ENCODE measurements at places on chromosomes 11 and 22.

DNA sequence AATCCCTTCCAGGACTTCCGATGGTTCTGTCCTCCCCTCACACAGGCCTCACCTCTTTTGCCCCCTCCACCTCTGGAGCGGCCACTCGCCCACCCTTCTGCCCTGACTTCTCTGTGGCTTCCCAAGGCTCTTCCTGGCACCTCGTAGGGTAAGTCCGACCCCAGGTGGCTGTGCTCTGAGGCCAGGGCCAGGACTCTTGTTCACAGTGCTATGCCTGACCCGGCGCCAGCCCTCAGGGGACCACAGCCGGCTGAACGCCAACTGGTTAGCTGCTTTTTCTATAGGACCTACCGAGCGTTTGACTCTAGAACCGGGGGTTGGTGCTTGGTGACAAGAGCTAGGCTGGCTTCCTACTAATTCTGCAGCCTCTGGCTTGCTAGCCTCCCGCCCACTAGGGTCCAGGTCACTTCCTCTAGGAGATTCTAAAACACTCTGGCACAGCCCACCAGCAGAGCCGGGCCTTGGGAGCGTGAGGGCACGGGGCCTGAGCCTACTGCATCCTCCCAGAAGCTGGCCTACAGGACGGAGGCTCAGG lies 28.4 kb upstream of the KCNQ1OT1 start:
- DNase-seq, result no peak

- DNase-seq, result no peak
These were observed 18.1 kb downstream of the SLC6A5 start for GRCh38 chr11:20617346-20618005.

GRCh38 chr11:119964136-119965025 lies 173.5 kb downstream of the TRIM29 start:
- no peak for DNase-seq

DNA sequence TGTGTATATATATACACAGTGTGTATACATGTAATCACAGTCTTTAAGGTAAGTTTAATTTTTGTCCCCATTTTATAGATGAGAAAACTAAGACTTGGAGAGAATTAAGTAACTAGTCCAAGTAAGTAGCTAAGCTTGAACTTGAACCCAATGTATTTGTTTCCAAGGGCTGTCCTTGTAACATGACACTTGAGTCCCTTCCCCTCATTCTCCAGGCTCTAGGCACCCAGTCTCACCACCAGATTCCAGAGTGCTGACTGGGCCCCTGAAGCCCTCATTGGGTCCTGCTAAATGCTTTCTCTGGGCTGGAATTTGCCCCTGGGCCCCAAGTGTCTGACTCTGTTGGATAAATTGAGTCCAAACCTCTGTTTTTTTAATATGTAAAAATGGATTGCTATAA lies 45.5 kb downstream of the ADM start:
- DNase-seq, result no peak

DNA sequence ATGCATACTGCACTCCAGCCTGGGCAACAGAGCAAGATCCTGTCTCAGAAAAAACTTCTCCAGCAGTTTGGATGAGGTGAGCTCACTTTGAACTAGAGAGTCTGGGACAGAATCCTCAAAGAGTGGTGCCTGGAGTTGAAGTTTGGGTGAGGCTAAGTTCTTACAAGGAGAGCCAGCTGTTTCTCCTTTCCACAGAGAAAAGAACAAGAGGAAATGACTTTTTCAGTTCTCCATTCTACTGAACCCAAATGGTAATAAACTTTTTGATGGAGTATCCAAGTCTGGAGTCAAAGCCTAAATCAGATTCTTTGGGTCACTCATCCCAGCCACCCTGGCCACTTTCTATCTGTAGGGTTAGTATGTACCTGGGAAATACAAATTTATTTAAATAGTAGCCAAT lies 102.7 kb downstream of the TRAF6 start:
- DNase-seq, result no peak

DNA sequence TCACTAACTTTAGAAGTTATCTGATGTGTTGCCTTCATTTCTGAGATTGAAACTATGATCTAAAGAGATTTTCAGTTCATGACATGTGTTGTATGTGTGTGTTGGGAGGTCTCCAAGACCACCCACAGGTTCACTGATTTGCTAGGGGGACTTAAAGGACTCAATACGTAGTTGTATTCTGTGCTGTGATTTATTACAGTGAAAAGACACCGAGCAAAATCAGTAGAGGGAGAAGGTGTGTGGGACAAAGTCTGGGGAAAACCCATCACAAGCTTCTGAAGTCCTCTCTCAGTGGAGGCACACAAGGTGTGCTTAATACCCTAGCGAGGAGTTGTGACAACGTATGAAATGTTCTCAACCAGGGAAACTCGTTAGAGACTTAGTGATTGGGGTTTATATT lies 35.6 kb downstream of the RNF169 start:
- no peak for DNase-seq

DNA sequence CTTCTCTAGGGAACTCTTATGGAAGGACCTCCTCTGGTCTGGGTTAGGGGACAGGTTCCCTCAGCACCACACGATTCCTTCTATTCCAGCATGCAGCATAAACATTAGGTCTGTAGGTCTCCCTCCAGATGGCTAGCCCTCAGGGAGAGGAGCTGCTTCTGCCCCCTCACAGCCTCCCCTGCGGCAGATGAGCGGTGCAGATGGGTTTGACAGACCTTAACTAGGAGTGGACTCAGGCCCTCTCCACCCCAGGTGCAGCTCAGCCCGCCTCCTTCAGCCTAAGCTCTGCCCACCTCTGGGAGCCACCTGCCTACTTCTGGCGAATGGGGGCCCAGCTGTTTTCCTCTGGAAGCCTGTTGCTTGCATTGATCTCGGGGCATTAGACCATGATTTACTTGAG lies 55.7 kb upstream of the EIF3D start:
- DNase-seq, result no peak

GRCh38 chr11:119100246-119100970 lies 1.2 kb downstream of the DPAGT1 start:
- DNase-seq, result no peak

DNA sequence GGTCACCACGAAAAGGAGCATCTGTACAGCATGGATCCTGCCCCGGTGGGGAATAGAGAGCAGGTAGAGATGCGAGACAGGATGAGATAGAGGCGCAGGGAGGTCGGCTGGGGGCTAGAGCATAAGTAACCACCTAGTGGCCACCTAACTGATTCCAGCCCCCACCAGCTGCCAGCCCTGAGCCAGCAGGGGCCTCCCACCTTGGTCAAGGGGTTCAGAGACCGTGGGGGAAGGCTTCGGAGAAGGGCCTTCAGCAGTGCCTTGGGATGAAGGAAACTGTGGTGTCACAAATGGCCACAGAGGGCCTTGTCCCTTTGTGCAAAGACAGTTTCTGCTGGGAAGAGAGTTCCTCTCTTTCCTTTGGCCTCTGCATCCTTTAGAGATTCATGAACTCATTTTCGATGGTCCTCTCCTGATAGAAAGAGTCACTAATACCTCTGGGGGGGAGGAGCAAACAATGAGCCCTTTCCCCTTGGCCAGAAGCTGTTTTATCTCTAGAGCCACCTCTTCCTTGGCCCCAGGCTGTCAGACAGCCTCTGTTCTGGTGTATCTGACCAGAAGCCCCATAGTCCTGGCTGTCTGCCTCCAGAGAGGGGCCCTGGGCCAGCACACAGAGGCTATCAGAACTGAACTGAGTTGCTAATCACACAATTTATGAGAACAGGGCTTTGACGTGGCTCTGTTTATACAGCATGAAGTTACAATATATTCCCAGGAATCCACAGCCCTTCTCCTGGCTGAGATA lies 146.0 kb downstream of the PARVA start:
- no peak for DNase-seq

- DNase-seq, result no peak
These were observed 3.2 kb downstream of the MPST start for GRCh38 chr22:37022483-37023337.

DNA sequence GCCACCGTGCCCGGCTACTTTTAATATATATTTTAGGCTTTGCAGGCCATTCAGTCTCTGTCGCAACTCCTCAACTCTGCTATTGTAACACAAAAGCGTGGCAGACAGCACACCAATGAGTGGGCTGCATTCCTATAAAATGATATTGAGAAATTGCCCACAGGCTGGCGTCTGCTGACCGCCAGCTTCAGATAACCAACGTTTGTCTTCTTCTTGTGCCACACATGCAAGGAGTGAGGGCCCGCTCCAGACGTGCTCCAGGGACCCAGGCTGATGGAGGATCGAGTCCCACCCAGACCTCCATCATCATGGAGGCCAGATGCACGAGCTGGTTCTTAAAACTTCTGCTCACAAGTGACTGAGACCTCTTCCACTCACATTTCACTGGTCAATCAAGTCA lies 35.4 kb upstream of the LINC01488 start:
- no peak for DNase-seq

DNA sequence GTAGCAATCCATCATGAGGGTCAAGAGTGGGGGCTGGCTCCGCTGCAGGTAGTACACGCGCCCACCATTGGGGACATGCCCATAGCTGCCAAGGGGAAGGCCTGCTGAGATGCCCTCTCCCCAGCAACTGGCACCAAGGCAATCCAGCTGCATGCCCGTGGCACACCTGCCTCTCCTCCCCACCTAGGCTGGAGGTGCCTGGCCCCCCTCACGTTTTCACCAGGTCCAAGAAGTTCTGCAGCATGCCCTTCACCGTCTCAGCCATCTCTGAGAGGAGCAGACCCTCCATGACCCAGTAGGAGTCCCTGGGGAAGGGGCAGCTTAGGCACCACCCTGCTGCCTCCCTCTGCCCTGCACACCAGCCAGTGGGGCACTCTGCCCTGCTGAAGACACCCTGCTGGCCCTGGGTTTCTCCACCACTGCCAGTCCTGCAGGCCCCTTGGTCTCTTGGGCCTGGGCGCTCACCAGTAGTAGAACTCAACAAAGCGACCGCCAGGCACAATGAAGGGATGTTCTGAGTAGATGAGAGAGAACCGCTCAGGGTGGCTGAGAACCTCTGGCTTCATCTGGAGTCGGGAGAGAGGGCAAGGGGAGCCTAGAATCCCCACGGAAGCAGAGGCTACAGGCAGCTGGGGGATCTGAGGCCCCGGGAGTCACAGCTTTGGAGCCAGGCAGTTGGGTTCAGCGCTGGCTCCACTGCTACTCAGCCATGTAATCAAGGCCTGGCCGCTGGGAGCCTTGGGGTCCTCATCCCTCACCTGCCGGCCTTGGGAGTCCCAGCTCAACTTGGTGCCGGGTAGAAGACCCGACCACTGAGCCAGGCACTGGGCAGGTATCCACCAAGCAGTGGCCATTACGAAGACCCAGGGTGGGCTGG lies 17.8 kb downstream of the TREH start:
- DNase-seq, result no peak

DNA sequence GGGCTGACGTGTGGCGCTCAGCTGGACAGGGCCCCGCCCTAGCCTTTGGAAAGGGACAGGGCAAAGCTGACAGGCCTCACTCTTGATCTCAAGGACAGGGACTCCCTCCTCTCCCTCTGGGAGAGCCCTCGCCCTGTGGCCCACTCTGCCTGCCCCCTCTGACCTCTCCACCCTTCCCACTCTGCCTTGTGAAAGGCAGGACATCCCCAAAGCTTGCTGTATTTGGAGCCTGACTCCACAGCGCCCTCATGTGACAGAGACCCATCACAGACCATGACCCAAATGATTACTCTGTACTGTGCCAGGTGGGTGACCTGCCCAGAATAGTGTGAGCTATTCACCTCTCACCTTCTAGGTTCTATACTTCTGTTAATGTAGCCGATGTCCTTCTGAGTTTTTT lies 18.8 kb downstream of the P2RY2 start:
- DNase-seq, result no peak

DNA sequence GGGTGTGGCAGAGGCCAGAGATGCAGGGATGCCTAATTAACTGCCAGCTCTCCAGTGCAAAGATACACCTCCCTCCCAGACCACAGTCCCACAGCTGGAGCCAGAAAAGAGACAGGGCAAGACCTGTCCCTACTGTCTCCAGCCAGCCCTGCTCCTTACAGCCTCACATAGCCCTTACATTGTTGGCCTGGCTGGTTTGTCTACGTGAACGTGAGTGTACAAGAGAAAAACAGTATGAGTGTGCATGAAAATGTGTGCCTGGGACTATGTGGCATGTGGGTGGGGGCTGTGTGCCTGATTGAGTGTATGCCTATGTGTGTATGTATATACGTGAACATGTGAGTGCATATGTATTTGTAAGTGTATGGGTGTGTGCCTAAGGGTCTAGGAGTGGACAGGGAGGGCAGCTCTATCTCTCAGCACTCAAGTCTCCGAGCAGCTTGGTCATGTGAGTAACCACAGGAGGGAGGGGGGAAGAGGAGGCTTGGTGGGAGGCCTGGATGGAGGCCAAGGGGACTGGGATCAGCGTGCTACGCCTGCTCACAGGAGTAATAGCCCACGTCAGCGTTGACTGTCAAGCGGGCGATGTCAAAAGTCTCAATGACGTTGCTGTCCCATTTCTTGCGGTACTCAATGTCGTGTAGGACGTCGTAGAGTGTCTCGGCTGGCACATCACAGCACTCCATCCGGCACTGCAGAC lies 6.6 kb upstream of the ARAP1 start:
- peak; percentile 63 for DNase-seq

DNA sequence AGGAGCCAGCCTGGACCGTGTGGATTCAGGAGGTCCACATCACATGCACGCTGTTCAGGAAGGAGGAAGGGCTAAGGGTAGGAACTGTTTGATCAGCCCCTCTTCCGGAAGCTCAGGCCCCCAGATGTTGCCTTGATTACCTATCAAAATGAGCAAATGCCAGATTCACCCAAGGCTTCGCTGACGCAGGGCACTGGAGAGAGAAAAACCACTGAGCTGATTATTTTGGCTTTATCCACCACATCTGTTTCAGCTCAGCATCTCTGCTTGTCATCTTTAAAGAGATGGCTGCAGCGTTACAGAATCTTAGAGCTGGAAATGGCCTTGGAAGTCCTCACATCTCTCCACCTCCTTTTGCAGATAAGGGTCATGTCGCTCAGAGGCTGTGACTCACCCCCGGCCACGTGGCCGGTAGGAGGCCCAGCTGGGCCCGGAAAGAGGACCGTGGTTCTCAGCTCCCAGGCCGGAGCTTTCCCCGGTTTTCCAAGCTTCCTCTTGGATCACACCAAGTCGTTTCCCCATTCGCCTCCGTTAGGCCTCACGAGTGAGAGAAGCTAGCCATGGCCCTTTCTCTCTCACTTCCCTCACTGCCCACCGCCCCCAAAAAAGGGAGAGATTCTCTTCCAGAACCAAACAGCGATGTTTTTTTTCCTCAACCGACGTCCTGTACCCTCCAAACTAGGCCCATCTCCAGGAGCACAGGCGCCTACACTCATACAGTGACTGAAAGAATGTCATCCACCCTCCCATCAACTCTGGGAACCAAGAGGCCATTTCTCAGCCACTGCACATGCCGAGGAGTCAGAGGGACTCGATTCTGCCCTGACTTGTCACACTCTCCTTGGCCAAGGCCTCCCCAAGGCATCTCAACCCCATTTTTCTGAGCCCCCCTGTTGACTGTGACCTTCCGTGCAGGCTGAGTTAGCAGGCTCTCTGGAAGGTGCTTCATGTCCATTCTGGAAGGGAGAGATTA lies 37.6 kb downstream of the LIF start:
- DNase-seq, result no peak

- no peak for DNase-seq
These were observed 36.1 kb upstream of the OR10G7 start for GRCh38 chr11:124077266-124077665.

DNA sequence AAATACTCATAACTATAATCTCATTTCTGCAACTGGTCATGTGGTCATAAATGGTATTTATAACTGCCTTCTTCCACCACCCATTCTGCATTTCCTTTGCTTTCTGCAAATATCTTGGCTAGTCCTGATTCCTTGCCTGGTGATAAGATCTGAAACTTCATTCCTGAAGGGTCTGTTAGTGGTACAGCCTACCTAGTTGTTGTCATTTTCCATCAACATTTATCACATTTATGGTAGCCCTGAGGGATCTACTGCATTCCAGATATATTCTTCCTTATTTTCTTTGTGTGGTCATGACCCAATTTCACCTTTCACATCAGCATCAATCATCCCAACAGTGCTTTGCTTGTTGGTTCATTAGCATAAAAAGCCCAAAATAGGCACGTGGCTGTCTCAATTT lies 50.1 kb downstream of the DDX6 start:
- no peak for DNase-seq
